ENCODE measurements at places on chromosomes 6 and 20. TPM values are rescaled to one million over a fixed set of nuclear protein-coding genes. Genes with fewer than 3 reads are reported as not detected.

GRCh38 chr6:38193051-38193450, 373.5 kb downstream of the ZFAND3 start:
- no peak for DNase-seq

The COL12A1 gene
- total RNA-seq: 16.2 TPM

- DNase-seq: no peak
Observed at GRCh38 chr20:16017656-16018055, 555.6 kb downstream of the KIF16B start.

DNA sequence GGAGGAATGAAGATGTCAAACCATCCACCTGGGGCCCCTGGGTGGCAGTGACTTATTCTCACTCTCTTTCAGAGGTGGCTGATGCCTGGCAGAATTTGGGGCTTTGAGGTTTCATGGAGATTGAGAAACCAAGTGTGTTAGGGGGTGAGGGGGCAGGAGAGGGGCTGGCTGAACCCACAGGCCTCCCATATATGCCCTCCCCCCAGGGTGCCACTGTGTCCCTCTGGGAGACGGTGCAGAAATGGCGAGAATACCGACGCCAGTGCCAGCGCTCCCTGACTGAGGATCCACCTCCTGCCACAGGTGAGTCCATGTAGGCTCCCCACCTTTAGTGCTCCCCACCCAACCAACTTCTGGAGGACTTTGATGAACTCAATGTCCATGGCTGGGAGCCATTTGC, 7.6 kb downstream of the GLP1R start:
- DNase-seq: no peak

DNA sequence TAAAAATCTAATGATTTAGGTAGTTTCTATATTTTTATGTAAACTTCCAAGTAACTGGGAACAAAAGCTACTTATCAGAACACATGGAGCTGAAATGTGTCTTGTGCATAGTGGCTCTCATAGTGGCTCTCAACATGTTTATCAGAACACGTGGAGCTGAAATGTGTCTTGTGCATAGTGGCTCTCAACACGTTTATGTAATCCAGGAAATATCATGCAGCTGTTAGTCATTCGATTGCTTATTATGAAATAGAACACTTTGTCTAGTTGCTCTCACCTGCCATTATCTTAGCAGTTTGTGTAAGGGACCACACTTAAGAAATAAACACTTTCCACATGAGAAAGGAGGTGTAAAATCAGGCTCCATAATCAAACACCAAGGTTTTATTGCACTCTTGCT, 119.2 kb upstream of the ASCC3 start:
- DNase-seq: no peak

The APOM gene
- total RNA-seq: 2.4 TPM

DNA sequence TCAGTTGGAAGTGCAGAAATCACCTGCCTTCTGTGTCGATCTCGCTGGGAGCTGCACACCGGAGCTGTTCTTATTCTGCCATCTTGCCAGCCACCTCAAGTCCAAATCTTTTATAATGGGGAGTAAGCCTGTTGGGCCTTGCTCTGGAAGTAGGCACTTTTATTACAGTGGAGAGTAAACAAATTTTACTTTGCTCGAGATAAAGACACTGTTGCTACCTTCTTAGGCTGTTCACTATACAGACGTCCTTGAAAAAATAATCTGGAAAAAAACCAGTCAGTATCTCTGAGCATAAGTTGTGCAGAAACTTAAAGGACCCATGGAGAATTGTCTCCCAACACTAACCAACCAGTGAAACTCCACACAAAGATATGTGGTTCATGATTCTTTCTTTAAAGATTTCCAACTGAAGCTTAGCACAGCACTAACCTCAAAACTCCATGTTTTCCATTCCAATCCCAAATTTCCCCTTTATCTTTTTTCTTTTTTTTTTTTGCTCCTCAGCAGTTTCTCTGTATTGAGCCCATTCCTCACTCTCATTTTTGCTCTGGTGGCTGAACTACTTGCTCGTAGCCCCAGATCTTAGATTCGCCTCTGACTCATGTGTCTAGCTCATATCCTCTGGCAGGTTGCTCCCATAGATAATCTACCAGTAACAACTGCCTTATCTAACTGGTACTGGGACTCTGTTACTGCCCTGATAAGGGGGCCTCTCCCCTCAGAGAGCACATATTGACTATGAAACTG, 34.3 kb upstream of the COL9A1 start:
- no peak for DNase-seq

- peak; percentile 69 for DNase-seq
Observed at GRCh38 chr20:35166242-35166830, 5.5 kb upstream of the PROCR start.

The OVOL2 gene
- total RNA-seq: not detected

DNA sequence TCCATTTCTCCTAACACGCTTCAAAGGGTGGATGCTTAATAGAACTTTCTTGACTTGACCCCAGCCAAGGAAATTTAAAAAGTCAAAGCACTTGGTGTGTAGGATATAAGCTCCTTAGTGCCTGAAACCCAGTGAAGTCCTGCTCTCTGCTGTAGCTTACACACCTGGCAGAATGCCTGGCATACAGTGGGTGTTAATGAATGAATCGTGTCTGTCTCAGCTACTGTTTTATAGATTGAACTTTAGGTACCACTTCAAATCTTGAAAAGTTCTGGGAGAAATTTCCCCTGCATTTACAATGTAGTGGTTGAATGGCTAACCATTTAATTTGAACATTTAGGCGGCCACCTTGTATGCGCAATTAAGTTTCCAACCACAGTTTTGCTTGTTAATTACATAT, 70.5 kb upstream of the ZNF217 start:
- DNase-seq: no peak

The OR2H1 gene
- not detected for total RNA-seq

DNA sequence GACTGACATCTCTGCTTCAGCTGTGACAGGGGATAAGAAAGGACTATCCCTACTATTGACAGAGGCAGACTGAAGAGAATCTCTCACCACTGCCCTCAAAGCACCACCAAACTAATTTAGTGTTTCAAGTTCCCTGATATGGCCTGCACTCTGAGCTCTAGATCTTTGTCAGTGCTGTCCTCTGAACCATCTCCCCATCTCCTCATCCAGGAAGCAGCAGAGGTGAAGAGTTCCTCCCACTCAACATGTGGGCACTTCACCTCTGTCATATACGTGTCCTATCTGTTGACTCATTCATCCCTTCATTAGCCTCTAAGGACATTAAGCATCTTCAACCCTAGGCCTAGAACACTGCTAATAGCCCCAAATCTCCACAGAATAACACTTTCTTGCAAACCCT, 14.1 kb downstream of the FAM210B start:
- no peak for DNase-seq

DNA sequence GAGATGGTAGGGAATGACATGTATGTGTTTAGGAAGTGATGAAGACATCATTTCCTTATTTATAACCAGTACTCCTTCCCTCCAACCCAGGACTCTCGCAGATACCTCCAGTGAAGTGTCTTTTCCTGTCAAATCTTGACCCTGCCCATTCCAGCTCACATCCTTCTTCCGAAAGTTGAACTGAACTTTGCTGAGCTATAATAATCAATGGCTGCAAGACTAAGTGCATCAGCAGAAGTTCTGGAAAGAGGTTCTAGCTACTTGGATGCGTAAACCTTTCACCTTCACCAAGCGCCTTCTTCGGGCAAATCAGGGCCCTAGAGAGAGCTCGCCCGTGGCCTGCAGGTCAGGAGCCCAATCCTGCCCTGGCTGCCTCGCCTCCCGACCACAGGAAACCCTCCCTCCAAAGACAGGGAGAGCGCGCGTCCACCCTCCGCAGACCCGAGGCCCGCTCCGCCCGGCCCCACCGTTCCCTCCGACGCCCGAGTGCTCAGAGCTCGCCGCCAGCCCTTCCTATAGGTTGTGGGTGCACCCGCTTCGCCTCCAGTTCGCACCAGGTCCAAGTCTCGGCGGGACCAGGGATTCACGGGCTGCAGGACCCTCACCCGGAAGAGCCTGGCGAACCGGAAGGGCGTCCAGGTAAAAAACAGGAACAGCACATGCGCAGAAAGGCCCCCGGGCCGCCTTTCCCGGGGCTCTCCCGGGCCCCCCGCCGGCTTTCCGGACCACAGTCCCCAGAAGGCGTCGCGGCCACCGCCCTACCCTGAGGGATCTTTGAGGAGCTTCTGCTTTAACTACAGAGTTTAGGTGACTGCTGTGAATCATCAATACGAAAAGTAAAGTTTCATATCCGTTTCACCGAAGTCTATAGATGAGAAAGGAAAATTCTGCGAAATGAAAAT, at the start of gene ZNF334:
Gene ZNF334, minus strand, starts transcription at position 617 of the 902 bp plus-strand sequence. CDS start 1,457 bp downstream, outside the sequence.
- DNase-seq: peak; percentile 81

- DNase-seq: no peak
Observed at GRCh38 chr6:128720891-128721290, 162.0 kb upstream of the LAMA2 start.

- DNase-seq: no peak
Observed at GRCh38 chr6:137214931-137215330, 4.3 kb downstream of the IFNGR1 start.

DNA sequence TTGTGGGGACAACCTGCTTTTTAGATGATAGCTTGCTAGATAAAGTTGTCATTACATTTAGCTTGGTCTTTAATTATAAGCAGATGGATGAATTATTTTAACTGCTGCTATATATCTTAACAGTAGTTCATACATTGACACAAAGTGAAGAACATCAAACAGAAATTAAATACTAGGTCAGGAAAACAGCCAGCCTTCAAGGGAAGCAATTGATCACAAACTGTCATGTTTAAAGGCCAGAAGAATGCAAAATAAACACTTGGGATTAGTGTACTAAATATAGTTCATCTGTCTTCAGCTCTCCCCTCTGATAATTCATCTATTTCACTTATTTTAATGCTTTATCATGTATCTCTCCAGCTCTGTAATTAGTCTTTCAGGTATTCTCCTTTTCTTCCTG, 225.1 kb upstream of the FERMT1 start:
- DNase-seq: no peak

DNA sequence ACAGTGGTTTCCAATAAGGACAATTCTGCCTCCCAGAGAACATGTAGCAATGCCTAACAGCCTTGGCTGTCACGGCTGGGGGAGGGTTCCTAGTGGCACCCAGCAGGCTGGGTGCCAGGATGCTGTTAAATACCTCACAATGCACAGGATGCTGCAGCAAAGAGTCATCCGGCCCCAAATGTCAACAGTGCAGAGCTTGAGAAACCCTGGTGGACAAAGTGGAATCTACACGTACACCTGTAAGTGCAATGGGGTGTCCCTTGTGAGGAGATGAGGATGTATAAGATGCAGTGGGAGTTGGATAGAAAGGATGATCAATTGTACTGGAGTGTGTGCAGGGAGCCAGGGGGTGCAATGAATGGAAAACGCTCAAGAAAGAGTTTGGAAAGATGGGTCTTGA, 142.4 kb downstream of the FNDC1 start:
- no peak for DNase-seq

DNA sequence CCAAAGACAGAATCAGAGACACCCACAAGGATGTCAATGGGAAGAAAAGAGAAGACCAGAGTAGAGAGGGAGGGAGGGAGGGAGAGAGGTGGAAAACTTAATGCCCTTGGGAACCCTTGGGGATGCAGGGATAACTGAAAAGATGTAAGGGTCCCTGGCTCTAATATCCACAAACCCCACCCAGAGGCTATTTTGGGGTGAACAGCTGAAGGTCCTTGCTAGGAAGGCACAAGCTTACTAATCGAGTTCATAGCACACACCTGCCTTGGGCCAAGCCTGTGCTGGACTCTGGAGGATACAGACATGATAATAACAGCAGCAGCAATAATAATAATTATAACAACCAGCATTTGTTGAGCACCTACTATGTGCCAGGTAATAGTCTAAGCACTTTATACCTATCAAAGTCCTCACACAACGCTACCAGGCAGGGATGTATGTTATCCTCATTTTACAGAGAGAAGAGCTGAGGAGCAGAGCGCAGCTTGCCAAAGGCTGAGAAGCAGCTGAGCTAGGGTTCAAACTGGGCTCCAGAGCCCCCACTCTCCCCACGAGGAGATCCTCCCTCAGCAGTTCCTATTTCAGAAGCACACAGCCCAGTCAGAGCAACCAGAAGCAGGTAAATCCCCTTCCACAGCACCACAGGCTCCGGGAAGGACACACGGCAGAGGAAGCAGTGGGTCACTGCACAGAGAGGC, 174.2 kb downstream of the ANKRD60 start:
- DNase-seq: no peak

DNA sequence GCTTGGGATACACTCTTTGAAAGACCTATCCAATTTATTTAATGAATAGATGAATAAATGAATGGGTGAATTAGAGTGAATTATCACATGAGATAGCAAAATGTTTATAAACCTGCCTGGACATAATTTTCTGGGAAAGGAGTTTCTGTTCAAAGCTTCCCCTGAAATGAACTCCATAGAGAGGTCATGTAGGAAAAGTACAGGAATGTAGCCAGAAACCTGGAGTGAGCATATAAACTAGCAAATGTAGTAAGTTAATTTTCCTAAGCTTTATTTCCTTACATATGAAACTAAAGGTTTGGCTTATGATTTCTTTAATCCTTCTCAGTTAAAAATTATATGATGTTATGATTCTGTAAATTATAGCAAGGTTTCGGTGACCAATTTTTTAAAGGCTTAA, 380.3 kb upstream of the RSPO3 start:
- DNase-seq: no peak

DNA sequence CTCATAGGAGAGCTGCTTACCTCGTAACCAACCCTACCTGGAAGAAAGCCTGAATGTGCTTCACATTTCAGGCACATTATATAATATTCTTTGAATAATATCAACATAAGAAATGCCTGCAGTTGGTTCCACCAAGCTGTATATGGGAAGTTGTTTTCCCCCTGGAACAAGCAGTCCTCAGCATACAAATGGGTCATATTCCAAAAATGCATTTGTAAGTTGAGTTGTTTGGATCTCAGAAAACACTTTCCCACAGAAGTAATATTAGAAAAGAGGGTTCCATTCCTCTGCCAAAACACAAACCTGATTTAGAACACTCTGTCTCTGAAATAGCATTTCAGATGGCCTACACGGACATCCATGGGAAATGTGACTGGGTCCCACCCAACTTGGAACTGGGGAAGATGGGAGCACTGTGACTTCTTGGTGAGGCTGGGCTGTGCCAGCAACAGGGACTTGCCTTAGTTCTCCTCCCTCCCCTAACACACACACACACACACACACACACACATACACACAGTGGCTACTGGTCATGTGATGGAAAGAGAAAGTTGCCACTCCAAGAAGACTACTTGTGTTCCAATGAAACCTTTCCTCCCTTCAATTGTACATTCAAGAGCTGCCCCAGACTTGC, 11.4 kb upstream of the RCAN2 start:
- peak; percentile 42 for DNase-seq

DNA sequence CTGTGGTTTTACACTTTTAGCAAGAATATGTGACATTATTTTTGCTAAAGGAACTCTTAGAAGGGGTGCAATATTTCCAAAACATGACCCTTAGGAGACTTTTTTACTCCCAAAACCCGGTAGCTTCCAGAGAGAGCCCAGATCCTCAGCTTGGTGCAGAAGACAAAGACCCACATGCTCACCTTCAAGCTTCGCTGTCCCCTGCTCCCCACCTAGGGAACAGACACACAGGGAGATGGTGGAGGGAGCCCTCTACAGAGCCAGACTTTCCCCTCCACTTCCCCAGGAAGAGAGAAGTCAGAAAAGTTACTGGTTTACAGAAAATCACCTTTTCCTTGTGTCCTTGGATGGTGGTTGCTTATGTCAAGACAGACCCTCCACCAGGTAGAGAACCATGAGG, 5.0 kb downstream of the CST4 start:
- DNase-seq: no peak
